RPMI7951 (cell line): ENCODE measurements at places on chromosomes 6 and 20. TPM values are rescaled to one million over a fixed set of nuclear protein-coding genes. Genes with fewer than 3 reads are reported as not detected.
A peak's percentile ranks its signal among the peaks of the same experiment; 100 is the strongest.

DNA sequence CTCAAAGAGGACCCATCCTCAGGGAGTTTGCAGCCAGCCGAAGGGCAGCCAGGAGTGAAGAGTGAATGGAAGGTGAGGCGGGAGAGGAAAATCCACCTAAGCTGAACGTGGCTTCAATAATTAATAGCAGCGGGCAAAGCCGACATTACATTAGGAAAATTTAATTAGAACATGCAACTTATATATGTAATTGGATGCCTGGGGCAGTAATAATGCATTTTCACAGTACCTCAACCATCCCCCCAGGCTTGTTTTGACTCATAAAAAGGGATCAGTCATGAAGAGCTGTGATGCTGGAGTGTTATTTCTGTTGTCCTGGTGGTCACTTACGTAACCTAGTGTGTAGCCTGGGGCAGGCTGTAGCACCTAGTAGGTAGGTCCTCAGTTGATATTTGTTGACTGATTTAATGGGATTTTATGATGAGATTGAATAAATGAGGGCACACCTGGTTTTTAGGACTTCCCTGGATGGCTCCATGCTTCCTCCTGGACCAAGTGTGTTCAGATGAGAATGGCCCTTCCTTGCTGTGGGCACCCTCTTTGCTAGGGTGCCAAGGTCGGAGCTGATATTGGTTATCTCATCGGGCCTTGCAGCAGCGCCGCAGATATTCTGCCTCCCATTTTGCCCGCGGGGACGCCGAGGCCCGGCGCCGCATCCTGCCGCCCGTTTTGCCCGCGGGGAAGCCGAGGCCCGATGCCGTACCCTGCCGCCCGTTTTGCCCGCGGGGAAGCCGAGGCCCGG, 128.8 kb downstream of the CDH26 start:
- DNase-seq, result no peak

DNA sequence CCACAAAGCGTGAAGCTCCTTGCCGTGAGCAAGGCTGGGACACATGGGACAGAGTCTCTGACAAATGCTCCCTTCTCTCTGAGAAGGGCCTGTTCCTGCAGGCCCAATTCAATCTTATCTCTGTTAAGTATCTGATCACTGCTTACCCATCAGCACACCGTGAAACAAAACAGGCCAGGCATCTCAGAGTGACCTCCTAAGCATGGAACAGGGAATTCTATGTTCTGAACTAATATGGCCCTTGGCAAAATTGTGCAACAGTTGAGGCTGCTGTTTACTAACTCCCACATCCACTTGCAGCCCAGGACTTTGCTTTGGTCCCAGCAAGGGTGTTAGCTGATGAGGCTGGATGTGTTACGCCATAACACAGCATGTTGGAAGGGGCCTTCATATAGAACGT, 79.2 kb downstream of the GCLC start:
- peak; percentile 52 for DNase-seq

DNA sequence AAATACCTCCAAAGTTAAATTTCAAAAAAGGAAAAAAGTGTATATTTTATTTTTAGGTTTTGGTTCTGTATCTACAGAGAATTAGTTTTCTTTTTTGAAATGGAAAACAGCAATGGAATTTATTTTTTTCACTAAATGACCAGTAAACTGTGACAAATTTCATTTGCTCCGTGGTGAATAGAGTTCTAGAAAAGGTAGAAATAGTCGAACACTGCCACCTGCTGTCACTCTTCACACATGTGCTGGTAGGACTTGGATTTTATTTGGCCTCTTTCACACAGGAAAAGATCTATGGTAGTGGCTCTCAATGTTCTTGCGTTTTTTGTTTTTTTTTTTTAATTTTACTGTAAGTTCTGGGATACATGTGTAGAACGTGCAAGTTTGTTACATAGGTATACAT, 312.5 kb downstream of the EYA4 start:
- DNase-seq, result peak; percentile 46

DNA sequence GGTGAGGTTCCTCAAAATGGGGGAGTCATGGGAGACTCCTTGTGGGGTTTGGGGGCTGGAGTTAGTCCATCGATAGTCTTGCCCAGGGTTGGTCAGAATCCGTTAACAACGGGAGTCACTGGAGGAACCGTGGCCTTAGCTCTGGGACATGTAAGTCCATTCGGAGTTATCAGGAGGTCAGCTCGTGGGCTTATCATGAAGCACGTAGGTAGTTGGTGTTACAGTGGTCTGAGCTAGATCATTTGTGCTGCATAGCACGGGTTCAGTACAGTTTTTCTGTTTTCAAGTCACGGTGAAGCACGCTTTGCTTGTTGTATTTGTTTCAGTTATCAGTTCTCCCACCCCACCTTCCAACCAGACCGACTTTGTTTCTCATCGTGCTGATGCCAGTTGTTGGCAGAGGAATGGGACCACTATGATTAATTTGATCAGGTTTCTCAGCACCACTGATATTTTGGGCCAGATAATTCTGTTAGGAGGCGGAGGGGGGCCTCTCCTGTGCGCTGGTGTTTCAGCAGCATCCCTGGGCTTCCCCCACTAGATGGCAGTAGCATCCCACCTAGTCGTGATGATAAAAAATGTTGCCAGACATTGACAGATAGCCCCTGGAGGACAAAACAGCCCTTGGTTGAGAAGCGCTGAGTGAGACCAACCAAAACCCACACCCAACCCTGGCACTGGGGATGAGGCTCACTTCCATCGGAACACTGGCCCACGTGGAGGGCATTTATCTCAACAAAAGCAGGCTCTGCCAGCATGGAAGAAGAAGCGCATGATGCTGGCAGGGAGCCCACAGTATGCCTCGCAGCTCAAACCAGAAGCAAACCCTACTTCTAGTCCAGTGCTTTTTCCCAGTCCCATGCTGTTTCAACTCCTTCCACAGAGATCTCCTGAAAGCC, 2.2 kb upstream of the APMAP start:
- DNase-seq, result peak; percentile 83

- peak; percentile 41 for DNase-seq
Observed at GRCh38 chr6:52207066-52207465, 20.9 kb downstream of the IL17A start.

DNA sequence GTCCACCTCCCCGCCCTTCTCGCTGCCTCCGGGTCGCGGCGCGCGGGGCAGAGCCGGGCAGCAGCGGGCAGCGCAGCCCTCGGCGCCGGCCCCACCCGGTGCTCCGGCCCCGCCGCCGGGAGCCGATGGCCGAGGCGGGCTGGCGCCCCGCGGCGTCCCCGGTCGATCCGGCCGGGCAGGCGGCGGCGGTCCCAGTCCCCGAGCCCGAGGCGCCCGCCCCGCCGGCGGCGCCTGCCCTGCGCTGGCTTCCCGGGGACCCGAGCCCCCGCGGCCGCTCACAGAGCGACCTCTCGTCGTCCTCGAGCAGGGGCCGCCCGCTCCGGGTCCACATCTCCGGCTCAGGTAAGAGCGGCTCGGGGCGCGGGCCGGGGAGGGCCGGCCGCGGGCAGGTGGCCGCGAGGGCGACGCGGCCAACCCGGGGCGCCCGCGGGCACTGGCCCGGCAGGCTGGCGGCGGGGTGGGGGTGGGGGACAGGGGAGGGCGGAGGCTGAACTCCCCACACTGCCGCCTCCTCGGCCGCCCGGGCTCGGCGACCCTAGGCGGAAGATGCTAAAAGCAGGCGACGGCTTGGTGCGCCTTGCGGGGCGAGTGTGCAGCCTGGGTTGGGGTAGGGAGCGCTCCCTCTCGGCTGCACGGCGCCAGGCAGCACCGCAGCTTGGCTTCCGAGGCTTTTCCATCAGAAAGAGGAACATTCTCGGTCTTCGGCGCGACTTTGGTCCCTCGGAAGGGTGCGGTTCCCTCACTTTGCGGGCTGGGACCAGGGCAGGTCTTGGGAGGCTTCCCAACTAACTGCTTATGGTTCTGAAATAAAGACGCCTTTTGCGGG, 25.6 kb upstream of the FUCA2 start:
- peak; percentile 52 for DNase-seq

DNA sequence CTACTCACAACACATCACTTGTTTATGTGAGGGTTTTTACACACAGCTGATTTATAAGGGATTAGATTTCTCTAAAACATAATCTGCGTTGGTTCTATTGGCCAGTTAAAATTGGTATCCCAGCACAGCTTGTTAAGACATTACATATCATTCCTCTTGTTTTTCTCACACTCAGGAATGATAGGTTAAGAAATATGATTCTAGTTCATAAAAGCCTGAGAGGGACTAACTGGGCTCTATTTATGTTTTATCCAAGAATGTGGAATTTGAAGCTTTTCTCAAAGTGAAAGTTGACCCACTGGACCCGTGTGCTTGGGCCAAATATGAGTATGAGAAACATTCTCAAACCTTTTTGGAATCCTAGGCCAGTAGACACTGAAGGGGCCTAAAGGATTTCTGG, 117.3 kb downstream of the TMEM170B start:
- no peak for DNase-seq

- no peak for DNase-seq
Observed at GRCh38 chr6:111724505-111724904, 118.8 kb upstream of the TRAF3IP2 start.

The MAS1 gene
- not detected in 2 replicates for total RNA-seq

The CDSN gene
- not detected in 2 replicates for total RNA-seq

- peak; percentile 91 for DNase-seq
Observed at GRCh38 chr20:43379239-43379917, 78.3 kb upstream of the SRSF6 start.

GRCh38 chr6:19169366-19169765, 667.8 kb upstream of the ID4 start:
- DNase-seq, result no peak

- no peak for DNase-seq
Observed at GRCh38 chr6:136677344-136677743, 114.9 kb downstream of the MAP3K5 start.

The APCDD1L gene
- 122 and 149 TPM in 2 replicates for total RNA-seq

DNA sequence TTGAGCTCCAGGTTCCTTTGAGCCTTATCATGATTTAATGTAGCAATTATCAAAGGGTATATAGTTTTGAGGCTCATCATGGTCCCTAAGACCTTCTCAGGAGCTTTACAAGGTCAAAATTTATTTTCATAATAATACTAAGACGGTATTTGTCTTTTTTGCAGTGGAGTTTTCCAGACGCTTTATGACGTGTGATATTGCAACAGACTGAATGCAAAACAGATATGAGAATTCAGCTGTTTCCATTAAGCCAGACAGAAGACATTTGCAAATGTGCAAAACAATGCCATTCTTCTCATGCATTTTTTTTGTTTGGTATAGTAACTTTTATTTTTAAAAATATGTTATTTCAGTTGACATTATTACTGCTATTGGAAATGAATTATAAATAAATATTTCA, 24.7 kb upstream of the CNKSR3 start:
- DNase-seq, result no peak

GRCh38 chr6:89582669-89583325, 55.8 kb downstream of the LYRM2 start:
- DNase-seq, result no peak

- peak; percentile 57 for DNase-seq
Observed at GRCh38 chr20:49482621-49483017, at the start of gene KCNB1. Gene KCNB1 (minus strand): TSS chr20:49482668. CDS start chr20:49482480, 188 bp downstream.

GRCh38 chr20:58900397-58900796, 47.9 kb downstream of the GNAS start:
- no peak for DNase-seq

DNA sequence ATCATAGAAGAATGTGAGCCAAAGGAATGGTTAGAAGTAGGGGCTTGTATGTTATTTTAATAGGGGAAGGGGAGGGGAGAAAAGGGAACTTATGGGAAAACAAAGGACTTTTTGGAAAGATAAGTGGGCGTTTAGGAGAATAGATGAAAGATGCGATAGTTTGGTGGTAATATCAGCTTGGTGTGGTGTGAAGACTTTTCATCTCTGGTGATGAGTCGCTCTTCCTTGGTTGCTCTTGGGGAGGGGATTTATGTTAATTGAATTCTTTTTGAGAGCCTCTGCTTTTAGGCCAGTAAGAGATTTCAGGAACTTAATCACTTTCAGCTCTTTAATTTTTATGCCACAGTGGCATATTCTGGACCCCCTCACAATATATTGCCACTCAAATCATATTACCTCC, 10.8 kb downstream of the HECA start:
- DNase-seq, result no peak

GRCh38 chr6:217048-217659, 75.1 kb upstream of the DUSP22 start:
- no peak for DNase-seq

GRCh38 chr6:12182676-12183075, 107.5 kb upstream of the EDN1 start:
- DNase-seq, result peak; percentile 45

The ANKRD66 gene
- total RNA-seq, result not detected in 2 replicates

DNA sequence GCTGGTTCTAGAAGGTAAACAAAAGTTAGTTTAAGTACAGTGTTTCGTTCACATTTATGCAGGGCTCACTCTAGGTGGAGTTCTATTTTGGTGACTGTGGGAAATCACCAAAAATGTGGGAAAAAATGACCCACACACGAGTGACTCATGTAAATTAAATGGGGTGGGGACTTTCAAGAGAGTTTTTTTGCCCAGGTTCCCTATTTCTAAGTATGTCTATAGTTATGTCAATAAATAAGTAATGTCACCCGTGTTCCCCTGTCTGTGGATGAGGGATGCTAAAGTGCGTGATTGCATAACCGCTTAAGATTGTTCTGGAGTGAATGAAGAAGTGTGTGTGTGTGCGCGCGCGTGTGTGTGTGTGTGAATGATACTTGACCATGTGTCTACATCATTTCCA, 69.1 kb downstream of the MYB start:
- no peak for DNase-seq

DNA sequence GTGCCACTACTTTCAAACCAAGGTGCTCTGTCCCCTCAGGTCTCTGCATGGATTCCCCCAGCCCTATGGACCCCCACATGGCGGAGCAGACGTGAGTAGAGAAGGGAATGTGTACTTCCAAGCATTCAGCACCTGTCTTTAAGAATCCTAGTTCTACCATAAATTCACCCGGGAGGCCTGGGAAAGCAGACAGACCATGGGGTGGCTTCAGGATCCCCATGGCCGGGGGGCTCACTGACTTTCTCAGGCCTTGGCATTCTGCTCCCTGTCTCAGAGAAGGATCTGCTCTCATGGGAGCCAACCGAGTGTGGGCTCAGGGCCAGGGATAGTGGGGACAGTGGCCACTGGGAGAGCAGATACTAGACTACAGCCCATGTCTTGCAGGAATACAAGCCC, 2.3 kb downstream of the CDC25B start:
- no peak for DNase-seq

GRCh38 chr20:52303281-52303950, 111.8 kb upstream of the ZFP64 start:
- no peak for DNase-seq

DNA sequence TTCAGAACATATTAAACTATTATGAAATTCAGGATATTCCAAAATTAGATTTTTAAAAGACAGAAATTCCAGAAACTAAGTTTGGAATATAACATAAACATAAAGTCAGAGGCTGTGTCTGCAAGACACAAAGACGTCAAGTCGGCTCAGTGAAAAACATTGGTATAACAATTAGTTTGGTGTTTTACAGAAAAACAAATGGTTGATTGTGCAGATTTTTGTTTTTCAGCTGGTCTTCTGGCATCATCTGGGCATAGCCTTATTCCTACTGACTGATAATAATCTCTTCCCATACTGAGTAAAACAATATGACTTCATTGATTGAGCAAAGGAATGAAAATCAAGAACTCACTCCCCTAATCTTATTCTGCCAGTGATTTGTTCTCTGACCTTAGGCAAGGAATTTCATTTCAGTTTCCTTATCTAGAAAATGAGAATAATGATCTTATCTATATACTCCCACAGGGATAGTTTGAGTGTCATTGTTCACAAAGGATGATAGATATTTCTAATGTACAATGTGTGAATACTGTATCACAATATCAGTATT, 84.3 kb downstream of the FRK start:
- DNase-seq, result no peak
